Right kidney (tissue), 9 donors: ENCODE measurements at places on chromosomes 7 and 10.

DNA sequence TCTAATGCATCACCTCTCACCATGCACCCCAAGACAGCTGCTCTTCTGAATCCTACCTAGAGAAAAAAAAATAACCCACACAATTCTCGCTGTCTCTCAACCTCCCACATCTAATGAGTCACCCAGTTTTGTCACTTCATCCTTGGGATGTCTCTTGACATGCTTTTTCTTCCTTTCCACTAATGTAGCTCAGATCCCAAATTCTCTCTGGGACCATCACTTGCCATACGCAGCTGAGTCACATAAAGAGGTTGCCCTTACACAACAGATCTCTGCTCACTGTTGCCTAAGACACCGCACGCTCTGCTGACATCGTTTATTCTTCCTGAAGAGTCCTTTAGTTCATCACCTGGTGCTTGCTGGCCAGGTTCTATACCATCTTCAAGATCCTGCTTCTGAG is 606.0 kb upstream of the GALNT17 start:
- no peak for DNase-seq

GRCh38 chr7:103679151-103680132 is 233.4 kb upstream of the SLC26A5 start:
- no peak for DNase-seq

- DNase-seq, result no peak
These were observed 2.7 kb upstream of the PAX4 start for GRCh38 chr7:127620406-127621233.

DNA sequence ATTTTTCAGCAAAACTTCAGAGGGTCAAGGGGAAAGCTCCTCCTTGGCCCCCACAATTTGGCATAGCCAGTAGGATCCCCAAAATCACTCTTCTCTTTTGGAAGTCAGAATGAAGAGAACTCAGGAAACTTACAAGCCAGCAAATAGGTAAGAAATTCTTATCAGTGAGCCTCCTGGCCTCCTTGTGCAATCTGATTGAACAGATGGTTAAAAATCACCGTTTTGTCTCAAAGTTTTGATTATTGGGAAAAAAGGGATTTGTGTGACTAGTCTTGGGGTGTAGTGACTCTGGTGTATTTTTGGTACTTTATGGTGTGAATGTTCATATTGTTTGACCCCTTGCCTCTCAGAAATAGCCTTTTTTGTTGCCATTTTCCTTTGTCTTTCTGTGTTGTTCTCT is 56.2 kb downstream of the HTR7 start:
- no peak for DNase-seq

- DNase-seq, result no peak
These were observed 156.3 kb downstream of the SLC16A9 start for GRCh38 chr10:59553162-59553900.

DNA sequence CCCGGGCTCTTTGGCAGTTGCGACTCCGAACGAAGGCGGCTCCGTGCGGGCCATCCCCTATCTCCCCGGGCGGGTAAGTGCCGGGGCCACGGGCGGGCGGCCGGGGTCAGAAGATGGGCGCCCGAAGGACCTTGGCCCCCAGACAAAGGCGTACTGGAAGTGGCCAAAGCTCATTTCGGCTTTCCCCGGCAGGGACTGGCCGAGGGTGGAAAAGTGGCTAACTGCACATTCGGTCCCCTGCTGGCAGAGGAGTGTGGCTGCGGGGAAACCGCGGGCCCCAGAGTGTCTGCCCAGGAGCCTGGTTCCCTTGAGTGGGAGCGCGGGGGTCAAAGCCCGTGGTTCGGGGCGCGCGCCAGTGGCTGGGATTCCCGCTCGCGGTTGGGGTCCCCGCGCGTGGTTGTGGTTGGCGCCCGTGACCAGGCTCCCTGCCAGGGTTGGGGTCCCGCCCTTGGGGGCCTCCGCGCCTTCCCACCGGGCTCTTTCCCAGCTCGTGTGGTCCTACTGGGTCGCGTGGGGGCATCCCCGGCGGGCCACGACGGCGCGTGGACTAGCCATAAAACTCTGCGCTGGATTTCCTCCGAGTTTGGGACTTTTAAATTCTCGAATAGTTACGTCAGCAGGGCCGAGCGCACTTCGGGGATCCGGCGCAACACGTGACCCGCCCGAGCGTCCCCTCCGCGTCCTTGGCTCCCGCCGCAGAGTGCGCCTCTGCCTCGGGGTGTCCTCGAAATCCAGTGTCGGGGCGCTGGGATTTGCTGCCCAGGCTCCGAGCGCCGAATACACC is 124.4 kb downstream of the TACC2 start:
- peak; percentile 89 for DNase-seq

- DNase-seq, result no peak
These were observed 119.3 kb downstream of the BBS9 start for GRCh38 chr7:33248671-33249070.

- DNase-seq, result no peak
These were observed 95.4 kb upstream of the AFAP1L2 start for GRCh38 chr10:114499630-114500190.

DNA sequence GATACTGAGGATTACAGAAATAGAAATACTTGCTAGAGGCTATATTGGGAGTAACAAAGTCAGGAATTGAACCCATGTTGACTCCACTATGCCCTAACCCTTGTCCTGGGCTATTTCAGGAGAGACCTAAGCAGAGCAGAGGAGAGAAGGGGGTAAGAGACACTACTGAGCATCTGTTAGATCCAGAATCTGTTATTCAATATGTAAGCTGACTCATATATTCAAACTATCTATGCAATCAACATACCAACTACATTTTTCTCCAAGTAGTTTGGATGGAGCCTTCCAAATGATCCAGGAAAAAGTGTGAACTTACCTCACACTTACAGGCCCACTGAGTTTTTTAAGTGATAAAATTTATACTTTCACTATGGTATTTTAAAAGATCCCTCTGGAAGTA is 216.1 kb downstream of the IMMP2L start:
- DNase-seq, result no peak

DNA sequence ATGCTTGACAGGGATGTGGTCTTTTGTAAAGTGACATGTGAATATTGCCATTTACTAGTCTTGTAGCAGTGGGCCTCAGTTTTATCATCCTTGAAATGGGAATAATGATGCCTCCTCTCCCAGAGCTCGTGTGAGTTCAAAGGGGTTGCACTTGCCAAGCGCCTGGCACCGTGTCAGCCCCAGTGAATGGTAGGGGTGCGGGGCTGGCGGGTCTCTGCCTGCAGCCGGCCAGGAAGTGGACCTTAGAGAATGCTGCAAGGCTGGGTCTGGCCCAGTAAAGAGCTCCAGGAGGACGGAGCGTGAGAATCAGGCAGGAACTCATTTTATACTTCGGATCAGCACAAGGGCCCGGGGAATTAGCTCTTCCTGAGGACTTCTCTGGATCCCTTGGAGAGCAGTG is 524.4 kb upstream of the FOXK1 start:
- DNase-seq, result no peak

DNA sequence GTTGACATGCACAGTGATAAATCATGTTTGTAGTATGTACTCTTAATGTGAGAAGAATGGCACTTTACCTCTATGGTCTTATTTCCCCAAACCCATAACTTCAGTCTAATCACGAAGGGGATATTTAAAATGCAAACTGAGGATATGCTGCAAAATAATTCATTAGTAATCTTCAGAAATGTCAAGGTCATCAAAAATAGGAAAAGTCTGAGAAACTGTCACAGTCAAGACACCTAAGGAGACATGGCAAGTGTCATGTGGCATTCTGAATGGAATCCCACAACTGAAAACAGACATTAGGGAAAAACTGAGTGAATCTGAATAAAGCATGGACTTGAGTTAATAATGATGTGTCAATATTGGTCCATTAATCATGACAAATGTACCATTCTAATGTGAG is 605.5 kb upstream of the ANKRD30A start:
- DNase-seq, result no peak

DNA sequence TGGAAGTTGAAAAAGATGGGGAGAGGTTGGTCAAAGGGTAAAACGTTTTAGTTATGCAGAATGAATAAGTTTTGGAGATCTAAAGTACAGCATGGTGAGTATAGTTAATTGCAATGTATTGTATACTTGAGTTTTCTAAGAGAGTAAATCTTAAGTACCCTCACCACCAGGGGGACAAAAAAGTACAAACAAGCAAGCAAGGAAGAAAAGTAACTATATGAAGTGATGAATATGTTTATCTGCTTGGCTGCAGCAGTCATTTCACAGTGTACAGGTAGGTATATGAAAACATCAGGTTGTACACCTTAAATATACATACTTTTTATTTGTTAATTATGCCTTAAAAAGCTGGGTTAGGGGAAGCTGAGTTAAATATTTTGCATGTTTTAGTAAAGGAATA is 157.3 kb downstream of the PCLO start:
- no peak for DNase-seq

DNA sequence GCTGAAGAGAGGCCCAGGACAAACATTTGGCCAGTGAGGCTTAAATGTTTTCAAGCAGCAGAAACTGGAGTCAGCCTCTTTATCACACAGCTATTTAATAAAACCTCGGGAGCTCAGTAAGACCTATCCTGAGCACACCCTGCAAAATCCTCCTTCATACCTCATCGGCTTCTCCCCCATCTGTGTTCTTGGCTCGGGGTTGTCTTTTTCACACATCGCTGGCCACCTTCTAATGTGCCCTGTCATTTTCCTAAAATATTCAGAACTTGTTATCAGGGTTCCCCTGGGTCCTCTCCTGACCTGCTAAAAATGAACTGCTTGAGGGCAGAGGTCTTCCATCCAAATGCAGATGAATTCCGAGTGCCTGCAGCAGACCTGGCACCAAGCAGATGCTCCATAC is 310.3 kb upstream of the AKR1E2 start:
- no peak for DNase-seq

- no peak for DNase-seq
These were observed 26.6 kb downstream of the RBM17 start for GRCh38 chr10:6115411-6115810.

GRCh38 chr10:84540617-84541288 is 212.4 kb downstream of the CCSER2 start:
- peak; percentile 68 for DNase-seq

DNA sequence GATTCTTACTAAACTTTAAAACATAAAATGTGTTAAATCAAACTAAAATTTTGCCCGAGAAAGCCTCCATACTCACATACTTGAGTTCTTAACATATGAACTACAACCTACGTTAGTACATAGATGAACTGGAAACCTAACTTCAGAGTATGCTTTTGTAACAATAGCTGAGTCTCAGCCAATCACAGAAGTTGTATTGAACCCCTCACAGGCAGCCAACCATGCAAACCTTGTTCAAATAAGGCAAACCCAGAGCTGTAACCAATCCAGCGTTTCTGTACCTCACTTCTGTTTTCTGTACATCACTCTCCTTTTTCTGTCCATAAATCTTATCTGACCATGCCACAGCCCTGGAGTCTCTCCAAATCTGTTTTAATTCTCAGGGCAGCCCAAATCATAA is 157.3 kb upstream of the COL1A2 start:
- no peak for DNase-seq

- no peak for DNase-seq
These were observed 70.0 kb upstream of the SFMBT2 start for GRCh38 chr10:7480742-7481367.

DNA sequence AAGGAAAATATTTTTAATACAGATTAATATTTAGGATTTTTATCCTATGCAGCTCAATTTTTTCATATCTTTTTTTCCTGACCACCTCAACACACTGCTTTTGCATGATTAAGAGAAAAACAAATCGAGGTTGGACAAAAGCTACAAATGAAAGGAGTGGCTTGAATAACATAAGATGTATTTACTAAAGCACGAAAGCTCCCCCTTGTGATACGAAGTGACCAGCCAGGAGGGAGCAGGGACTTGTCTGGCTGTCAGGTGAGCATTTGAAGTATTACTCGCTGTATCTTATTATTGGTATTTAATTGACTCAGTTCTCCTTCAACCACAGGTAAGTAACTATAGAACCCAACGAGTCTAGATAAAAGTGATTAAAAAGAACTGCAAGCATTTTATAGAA is 265.2 kb upstream of the PHF14 start:
- DNase-seq, result no peak

- no peak for DNase-seq
These were observed 131.0 kb downstream of the CXCL12 start for GRCh38 chr10:44253769-44254462.

DNA sequence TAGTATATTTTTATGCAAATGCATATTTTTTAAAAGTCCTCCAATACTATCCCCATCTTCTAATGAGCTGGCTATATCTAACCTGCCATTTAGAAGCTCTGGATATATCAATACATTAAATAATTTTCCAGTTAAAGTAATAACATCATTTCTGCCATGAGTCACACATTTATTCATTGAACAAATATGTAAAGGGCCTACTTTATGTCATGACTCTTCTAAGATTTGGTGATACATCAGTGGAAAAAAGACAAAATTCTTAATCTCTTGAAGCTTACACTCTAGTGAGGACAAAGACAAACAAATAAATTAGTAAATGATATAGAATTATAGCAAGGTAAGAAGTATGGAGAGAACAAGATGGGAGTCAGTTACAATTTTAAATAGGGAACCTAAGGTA is 716.8 kb upstream of the LRRTM3 start:
- no peak for DNase-seq

DNA sequence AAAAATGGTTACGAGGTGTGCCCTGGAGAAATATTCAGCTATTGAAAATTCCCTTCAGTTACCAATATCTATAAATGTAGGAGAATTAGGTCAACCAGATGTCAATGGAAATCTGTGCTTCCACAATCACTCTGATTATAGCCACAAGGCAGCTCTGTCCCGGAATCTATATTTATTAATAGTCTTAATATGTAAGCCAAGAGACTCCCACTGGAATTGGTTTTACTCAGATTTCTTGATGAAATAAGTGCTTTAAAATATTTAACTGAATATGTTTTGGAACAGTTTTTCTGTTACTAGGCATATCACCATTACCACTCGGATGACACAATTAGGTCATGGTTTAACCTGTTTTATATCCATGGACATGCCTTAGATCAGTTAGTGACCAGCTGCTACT is 169.6 kb downstream of the POM121L12 start:
- no peak for DNase-seq

GRCh38 chr7:102252366-102252982 is 34.2 kb upstream of the SH2B2 start:
- DNase-seq, result no peak

- no peak for DNase-seq
These were observed 120.3 kb downstream of the NRP1 start for GRCh38 chr10:33214174-33214573.

- no peak for DNase-seq
These were observed 285.8 kb upstream of the CACNA2D1 start for GRCh38 chr7:82729172-82730030.

GRCh38 chr7:14934839-14935238 is 32.3 kb upstream of the DGKB start:
- DNase-seq, result no peak

DNA sequence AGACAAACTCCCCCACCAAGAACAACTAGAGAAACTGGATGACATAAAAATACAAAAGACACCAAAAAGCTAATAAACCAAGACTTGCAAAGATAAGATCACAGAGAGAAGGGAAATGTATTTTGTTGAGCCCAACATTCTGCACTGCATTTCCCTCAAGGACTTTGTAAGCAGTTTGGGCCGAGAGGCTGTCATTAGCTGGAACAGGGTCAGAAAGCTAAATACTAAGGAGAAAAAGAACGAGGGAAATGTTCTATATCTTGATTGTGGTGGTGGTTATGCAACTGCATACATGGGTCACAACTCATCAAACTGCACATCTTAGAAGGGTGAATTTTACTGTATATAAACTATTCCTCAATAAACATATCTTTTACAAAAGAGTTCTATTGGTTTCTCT is 315.0 kb downstream of the IPMK start:
- DNase-seq, result no peak
